ENCODE measurements at places on chromosomes 16 and 17. TPM values are rescaled to one million over a fixed set of nuclear protein-coding genes. Genes with fewer than 3 reads are reported as not detected.

DNAH17 gene
- total RNA-seq: not detected

TSPOAP1 gene
- not detected for total RNA-seq

KIF18B gene
- 1.3 TPM for total RNA-seq

FGF11 gene
- 0.44 TPM for total RNA-seq

CD79B gene
- not detected for total RNA-seq

PRAC2 gene
- total RNA-seq: 0.66 TPM

FOXJ1 gene
- not detected for total RNA-seq

TP53TG3 gene
- total RNA-seq: not detected

HOXB13 gene
- total RNA-seq: 1.6 TPM

CDH3 gene
- total RNA-seq: 0.29 TPM

Measured in placental pericyte (primary cell).